ENCODE measurements at places on chromosomes 3 and 15.

DNA sequence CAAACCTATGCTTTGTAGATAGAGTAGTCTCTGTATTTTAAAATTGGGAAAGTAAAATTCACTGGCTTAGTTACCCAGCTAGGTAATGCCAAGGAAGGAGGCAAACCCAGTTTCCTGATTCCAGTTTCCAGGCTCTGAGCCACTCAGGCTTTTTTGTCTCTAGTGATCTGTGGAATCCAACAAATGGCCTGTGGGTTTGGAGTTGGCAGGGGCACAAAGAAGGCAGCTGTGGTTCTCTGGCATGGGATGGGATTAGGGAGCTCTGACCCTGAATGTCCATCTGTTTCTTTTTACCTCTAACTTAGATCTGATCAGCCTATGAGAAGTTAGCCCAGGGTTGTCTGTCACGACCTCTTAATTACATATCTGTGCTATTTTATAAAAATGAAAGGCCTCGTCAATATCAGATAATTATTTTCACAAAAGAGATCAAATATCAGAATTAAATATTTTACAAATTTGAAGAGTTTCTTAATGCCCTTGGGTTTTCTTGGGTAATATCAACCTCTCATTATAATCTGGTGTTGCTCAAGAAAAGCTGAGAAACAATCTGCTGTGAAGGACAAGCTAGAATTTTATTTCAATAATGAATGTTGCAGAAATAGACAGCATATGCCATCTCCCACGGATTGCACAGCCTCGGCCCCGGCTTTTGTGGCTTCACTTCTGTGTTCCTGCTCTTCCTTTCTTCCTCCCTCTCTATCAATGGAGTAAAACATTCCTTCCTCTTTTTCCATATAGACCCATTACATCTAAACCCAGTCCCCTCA is 63.7 kb upstream of the DAZL start:
- DNase-seq: no peak

DNA sequence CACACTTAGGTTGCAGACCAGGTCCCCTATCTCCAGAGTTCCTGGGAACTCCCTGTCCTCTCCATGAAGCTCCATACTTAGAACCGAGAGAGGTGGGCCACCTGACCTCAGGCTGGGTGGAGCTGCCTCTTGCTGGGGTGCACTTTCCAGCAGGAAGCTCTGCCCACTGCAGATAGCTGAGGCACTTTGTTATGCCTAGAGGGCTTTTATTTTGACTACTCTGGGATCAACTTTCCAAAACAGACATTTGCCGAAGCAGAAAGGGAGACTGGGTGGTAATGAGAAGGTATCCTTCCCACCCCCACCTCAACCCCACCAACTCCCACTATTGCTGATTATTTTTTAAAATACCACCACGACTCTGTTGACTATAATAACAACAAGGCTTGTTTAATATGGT is 54.7 kb downstream of the CLDN11 start:
- DNase-seq: no peak

GRCh38 chr15:71709808-71710418 is 100.4 kb upstream of the NR2E3 start:
- no peak for DNase-seq

DNA sequence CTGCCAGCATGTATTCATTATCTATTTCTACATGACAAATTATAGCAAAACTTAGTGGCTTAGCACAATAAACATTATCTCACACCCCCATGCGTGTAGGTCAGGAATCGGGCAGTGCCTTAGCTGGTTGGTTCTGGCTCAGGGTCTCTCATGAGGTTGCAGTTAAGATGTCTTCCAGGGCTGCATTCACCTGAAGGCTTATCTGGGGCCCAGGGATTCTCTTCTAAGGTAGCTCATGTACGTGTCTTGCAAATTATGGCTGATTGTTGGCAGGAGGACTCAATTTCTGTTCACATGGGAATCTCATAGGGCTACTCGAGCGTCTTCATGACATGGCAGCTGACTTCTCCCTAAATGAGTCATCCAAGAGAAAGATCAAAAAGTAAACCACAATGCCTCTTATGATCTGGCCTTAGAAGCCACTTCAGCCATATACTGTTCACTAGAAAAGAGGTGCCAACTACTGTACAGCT is 42.9 kb upstream of the TSC22D2 start:
- no peak for DNase-seq

- DNase-seq: peak; percentile 70
Observed at GRCh38 chr3:112519424-112520001, 20.2 kb upstream of the BTLA start.

- DNase-seq: no peak
Observed at GRCh38 chr3:103499132-103499900, 1064.5 kb downstream of the ZPLD1 start.

DNA sequence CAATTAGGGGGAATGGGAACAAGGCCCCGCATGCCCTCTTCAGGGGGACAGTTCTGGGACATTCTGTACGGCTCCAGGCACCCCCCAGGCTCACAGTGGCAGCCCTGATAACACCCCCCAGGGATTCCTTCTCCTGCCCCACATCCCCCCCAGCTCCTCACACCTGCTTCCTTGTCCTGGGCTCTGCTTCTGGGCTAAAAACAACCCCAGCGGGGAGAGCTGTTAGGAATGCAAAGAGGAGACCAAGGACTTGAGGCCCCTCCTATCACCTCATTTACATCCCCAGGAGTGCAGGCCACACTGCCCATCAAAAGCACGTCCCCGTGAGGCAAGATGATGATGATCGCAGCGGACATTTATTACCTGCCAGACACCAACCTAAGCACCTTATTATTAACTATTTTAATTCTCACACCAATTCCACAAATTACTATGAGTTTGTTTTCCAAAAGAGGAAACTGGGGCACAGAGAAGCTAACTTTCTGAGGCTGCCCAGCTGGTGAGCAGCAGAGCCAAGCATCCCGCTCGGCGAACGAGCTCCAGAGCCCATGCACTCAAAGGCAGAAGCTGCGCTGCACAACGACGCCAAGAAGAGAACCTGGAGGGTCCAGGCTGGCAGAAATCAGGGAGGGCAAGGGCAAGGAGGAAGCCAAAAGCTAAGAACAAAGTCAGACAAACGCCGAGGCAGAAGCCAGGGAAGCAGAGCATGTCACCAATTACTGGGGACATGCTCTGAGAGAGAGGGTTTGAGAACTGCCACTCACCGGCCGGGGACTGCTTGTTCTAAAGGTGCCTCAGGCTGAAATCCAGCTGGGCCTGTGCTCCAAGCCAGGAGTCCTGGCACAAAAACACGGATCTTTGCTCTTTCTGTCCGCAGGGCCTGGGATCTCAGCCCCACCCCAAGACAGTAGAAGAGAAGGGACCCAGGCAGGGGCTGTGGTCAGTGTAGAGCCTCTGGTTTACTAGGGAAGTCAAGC is 76.2 kb upstream of the NSMCE3 start:
- DNase-seq: no peak

DNA sequence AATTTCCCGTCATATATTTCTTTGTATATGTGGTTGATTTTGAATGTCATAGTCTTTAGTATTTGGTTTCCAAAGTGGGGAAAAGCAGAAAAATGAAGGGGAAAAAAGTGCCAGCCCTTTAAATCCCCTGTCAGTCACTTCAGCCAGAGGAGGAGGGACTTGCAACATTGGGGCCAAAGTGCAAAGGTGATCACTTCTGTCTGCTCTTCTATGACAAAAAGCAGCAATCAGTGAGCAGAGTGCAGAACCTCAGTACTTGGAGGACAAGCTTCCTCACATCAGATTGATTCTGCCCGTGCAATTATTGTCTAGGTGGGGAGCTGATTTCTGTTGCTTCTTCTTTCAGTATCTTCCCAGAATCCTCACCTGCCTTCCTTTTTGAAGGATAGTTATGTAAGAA is 60.0 kb downstream of the STT3B start:
- DNase-seq: no peak

- no peak for DNase-seq
Observed at GRCh38 chr3:192929755-192930547, 12.3 kb upstream of the MB21D2 start.

- DNase-seq: no peak
Observed at GRCh38 chr3:152797751-152798432, 37.0 kb upstream of the P2RY1 start.

GRCh38 chr3:189827108-189827507 is 195.9 kb downstream of the TP63 start:
- no peak for DNase-seq

DNA sequence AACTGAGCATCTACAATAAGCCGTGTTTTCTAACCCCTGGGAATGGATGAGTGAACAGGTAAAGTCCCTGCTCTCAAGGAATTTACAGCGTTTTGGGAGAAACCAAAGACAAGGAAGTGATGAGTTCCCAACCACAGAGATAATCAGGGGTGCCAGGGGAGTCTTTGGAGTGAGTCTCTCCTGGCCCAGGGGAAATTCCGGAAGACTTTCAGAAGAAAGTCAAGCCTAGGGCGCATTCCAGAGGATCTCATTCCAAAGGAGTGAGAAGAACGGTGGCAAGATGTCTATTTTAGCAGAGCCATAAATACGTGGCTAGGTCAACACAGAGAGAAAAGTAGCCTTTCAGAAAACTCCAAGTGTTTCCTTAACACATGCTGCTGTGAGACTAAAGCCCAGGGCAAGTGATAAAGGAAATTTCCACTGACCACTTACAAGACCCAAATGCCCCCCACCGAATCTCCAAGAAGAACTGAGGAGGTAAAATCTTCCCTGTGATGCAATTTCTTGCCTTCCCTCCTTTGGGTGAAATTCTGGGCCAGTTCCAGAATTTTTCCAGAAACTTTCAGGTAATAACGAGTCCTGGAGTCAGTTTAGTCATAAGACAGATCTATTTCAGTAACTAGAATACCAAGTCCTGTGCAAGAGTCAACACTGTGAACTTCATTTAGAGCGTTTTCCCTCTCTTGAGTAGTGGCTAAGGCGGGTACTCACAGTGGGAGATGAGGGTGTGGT is 437.4 kb downstream of the NR2F2 start:
- DNase-seq: no peak

DNA sequence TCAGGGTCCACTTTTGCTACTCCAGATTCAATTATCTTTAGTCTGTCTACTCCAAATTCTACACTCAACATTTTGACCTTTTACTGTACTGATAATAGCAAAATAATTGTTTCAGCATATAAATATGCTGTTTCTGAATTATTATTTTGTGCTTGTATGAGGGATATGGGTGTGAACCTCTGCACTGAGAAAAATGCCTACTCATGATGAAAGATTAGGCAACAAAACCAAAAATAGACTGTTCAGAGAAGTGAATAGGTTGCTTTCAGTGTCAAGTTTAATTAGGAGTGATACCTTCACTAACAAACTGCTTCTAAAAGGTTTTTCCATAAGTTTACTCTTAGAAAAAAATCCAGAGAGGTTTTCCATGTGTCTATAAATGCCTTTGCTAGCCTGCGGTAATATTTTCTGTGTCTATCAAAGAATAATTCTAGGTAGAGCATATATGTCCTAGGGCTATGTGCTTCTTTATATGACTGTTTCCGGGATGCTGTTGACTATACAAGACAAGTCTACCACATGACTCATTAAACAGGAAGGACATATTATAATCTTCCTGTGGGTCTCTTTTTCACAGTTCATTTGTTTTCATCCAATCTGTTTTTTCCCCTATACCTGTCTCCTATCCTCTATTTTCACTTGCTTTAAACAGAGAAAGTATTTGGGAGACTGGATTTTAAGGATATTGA is 218.5 kb upstream of the TTC14 start:
- DNase-seq: peak; percentile 4

DNA sequence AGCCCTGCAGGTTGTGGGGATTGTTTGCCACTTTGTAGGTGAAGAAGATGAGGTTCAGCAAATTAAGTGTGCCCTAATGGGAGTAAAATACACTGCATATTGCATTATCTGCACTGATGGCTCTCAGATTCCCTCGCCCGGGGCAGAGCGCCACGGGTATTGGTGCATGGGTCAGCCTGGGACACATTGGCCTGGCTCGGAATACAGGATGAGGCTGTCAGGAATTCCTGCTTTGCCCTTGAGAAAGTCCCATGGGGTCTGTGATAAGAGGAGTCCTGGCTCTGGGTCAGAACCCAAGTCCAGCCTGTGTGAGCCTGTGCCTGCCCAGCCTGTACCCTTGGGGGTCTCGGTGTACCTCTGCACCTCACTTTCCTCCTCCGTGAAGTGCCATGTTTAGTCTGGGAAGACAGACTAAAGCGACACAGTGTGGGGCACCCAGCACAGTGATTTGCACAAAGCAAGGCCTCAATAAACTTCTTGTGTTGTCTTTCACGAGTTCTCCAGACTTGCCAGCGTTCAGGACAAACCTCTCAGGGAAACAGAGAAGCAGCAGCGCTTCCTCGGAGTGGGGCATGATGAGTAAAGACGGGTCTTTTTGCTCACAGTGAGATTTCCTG is 107.6 kb downstream of the LRRK1 start:
- no peak for DNase-seq

- DNase-seq: peak; percentile 24
Observed at GRCh38 chr3:108493862-108494261, 16.5 kb downstream of the MYH15 start.

GRCh38 chr3:128853826-128854225 is 25.6 kb upstream of the ACAD9 start:
- DNase-seq: no peak

DNA sequence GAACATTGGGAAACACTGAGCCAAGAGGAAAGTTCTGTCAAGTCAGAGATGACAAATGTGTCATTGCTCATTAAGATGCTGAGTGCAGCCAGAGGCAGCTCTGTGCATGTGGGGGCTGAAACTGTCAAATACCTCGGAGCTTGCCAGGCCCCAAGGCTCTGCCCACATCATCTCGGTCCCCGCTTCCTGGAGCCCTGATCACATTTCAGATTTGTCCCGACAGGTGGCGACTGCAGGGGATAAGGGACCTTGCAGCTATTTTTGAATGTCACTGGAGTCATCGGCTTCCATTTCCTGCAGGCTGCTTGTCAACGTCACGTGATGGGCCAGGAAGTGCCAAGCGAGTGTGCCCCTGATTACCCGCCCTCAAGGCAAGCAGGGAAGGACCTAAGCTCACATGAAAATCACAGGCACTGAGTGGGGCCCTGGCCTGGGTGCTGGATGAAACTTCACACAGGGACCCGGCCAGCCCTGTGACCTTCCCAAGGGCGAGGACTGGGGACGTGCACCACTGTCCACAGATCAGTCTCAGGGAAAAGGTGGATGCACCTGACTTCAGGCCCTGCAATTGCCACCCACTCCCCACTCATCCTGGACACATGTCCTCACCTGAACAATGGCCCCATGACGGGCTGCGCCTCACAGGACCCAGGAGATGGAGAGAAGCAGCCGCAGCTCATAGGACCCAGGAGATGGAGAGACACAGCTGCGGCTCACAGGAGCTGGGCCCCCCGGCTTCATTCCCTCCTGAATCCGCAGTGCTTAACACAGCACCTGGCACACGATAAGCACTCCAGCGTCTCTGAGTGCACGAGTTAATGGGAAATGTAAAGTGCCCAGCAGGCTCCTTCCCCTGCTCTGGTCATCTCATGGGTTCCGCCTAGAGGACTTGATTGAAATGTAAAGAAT is 73.4 kb downstream of the NUP210 start:
- peak; percentile 80 for DNase-seq

GRCh38 chr3:129121792-129122411 is at the start of gene RAB43:
RAB43 (minus strand) TSS chr3:129121804; CDS start chr3:129121489, 315 bp downstream.
- peak; percentile 63 for DNase-seq

DNA sequence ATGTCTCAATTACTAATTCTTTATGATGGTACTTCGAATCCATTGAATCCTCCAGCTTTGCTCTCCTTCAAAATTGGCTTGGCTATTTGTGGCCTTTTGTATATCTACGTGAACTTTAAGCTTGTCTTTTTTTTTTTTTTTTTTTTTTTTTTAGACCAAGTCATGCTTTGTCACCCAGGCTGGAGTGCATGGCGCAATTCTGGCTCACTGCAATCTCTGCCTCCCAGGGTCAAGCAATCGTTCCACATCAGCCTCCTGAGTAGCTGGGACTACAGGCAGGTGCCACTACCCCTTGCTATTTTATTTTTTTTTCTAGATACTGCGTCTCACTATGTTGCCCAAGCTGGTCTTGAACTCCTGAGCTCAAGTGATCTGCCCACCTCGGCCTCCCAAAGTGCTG is 7.7 kb upstream of the DIPK2A start:
- DNase-seq: no peak

- no peak for DNase-seq
Observed at GRCh38 chr3:18743761-18744160, 318.6 kb upstream of the SATB1 start.

Measured in kidney capillary endothelial cell (primary cell).